ENCODE measurements at places on chromosomes 11 and 22.

GRCh38 chr11:69640260-69640994 lies 529 bp upstream of the CCND1 start:
- DNase-seq = no peak

GRCh38 chr22:36816636-36817524 lies at the start of gene PVALB:
Gene PVALB (minus strand): TSS chr22:36817035. CDS start chr22:36817005, 30 bp downstream.
- DNase-seq = no peak

DNA sequence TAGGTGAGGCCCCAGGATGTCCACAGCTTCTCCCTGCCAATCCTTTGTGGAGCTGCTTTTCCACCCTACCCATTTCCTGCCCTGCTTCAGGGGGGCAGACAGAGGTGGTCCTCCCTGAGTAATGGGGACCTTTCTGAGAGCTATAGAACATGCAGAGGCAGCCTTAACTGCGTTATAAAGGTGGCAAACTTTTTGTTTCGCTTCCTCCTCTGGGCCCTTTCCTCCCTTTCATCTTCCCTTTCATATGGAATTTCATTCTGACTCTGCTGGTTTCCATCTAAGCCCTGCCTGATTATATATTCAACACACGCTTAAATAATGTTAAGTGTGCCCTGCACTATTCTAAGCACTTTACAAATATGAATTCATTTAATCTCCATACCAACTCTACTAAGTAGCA lies 169.3 kb upstream of the E2F8 start:
- DNase-seq = no peak

GRCh38 chr11:113796663-113797259 lies 17.2 kb downstream of the CLDN25 start:
- DNase-seq = peak; percentile 73

- DNase-seq = no peak
Observed at GRCh38 chr11:61811831-61812230, 5.0 kb downstream of the FADS1 start.

- DNase-seq = no peak
Observed at GRCh38 chr11:117888139-117888566, 11.7 kb upstream of the FXYD6 start.

- no peak for DNase-seq
Observed at GRCh38 chr11:31812383-31813381, 1.6 kb upstream of the PAX6 start.

GRCh38 chr22:29299136-29299900 lies 7.1 kb upstream of the GAS2L1 start:
- DNase-seq = no peak

DNA sequence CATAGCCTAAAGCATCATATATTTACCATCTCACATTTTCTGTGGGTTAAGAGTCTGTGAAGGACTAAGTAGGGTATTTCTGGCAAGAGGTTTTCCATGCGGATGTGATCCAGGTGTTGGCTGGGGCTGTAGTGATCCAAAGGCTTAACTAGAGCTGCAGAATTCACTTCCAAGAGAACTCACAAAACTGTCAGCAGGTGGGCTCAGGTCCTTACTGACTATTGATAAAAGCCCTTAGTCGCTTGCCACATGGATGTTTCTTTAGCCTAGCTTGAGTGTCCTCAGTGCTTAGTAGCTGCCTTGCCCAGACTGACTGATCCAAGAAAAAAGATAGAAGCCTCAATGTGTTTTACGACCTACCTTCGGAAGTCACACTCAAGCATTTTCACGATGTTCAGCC lies 250.8 kb downstream of the CNTN5 start:
- DNase-seq = no peak

DNA sequence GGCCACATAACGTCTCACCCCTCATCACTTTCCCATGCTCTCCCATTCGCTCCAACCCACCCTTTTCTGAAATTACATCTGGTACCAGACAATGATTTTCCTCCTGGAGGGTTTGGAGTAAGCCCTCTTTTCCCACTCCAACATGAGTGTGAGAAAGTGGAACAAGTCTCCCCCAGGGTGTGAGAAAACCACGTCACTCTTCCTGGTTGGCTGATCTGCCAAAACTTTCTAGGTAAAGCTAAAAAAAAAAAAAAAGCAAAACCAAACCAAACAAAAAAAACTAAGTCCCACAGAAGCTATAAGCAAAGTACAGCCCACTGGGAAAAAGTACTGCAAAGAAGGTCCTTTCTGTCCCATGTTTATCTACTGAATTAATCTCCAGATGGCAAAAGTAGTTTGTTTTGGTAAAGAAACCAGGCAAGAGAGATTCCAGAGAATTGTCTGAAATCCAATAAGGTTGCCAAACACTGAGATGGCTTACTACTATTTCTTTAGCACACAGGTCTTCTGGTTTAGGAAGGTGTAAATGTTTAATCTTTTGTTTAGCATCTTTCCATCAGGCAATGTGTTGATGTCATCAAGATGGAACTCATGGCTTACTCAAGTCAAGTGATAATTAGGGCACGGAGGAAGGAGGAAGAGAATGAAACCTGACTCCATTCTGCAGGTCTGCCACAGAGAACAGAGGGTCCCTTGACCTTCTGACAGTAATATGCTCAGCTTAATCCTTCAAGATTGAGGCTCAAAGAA lies 395.6 kb downstream of the LARGE1 start:
- DNase-seq = no peak

GRCh38 chr22:36775586-36775963 lies 344 bp downstream of the IFT27 start:
- DNase-seq = peak; percentile 6

DNA sequence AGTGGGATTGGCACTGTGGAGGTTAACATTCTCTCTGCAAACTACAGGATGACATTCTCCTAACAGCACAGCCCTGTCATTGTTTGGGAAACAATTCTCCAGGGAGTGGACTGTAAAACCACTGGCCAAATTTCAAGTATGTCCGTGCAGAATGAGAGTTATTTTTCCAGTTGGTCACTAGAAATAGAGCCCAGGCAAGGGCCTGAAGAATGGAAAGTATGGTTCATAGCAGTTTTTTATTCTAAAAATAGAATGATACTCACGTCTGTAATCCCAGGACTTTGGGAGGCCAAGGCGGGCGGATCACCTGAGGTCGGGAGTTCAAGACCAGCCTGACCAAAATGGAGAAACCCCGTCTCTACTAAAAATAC lies 39.0 kb upstream of the CD44 start:
- no peak for DNase-seq

DNA sequence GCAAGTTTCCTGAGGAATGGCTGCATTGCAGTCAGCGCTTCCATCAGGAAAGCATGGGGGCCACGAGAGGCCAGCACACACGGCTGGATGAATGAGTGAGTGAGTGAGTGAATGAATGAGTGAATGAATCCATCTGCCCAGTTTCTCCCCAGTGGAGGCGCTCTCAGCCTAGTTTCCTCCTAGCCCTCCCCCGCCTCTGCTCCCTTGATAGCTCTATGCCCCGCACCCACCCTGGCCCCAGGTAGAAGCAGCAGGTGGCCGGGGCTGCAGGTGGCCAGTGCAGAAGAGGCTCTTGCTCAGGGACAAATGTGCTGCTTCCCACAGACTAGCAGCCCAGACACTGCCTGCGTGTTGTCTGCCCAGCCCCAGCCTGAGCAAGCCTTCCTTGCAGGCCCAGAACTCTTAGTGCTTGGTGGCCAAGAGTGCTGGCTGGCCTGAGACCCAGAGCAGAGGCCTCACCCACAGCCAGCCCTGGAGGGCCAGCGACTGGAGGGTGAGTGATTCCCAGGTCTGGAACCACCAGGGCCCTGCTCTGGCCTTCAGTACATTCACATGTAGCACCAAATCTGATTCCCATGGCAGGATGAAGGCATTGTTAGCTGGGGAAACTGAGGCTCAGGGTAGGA lies 31.1 kb upstream of the PDGFB start:
- DNase-seq = no peak

DNA sequence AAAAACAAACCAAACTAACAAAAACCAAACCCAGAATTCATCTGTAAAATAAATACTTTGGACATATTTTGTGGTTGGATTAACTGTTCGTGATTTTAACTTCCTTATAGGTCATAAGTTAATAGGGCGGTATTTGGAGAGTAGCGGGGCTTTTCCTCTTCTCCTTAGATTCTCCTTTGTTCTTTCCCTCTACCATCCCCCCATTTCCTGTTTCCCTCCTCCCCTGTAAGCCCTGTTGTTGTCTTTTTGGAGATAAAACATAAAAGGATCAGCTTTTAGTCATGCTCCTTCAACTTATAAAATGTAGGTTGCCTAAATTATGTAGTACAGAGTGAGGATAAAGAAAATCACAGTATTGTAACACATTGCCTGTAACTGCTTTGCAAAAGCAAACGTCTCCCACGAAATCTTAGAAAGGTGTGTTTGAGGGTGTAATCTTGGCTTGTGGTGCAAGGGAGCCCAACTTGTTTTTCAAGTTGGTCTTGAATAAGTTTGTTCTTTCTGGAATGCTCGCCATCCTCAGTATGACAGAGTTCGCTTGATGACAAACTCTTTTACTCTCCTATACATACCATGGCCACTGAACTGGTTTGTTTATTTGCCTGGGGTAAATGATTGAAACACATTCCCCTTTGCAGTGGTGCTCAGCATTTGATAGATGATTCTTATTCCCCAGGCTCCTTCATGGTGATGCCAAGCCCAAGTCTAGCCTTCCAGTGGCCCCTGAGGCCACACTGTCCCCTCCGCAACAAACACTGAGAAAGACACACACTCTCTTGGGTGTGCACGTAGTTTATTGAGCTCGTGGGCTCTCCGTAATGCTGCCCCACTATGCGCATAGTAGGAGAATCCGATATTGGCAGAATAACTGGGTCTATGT lies 49.4 kb downstream of the TEAD1 start:
- no peak for DNase-seq
